Pancreas (tissue), 10 donors: ENCODE measurements at places on chromosomes 1 and 21. TPM values are rescaled to one million over a fixed set of nuclear protein-coding genes. Genes with fewer than 3 reads are reported as not detected.

DNA sequence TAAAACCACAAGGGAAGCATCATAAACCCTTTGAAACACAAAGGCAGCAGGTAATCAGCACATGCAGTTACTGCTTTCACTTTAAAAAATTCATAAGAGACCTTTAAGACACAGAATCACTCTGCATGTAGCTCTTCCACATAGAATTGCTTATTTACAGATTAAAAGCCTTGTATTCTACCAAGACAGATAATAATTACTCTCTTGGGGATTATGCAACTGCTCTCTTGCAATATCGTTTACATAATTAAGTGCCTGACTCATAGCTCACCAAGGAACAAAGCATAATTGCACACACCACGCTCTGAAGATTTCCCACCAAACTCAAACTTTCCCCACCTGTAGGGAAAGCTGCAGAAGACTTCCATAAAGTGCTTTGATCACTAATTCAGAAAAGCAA, 87.9 kb downstream of the VAV3 start:
- DNase-seq, result no peak

DNA sequence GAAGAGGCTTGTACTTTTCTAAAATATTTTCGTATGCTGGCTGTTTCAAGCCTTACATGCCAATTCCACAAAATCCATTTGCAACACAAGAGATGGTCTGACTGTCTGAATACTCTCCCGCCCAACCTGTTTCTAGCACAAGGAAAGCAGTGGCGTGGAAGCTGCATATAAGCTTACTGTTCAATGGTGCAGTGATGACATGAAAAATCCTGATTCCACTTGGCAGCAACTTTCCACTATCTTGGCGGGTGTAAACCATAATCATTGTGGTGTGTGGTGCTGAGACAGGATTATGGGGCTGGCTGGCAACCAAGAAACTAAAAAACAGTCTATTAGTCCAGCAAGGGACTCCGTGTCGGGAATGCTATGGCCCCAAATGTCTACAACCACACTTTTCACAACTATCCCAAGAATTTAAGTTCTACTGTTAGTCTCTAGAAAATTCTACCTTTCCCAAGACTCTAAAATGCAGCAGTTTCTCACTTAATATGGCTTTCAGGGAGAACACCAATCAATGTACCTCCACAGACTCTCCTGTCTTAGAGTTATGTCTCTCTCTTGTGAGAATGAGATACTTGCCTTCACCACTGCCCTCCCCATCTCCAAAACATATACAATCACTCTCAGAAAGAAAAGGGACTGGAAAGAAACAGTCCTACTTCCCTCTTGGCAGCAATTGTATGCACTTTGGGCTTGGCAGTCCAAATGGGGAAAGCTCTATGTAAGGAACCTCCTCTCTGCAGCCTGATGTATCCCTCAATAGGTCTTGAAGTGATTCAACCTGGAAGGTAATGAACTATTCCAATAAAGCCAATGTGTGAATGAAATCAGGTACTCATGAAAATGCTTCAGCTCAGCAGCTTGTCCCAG, 9.5 kb downstream of the COLGALT2 start:
- no peak for DNase-seq

GRCh38 chr1:43286115-43286514, 734 bp upstream of the C1orf210 start:
- no peak for DNase-seq

- no peak for DNase-seq
Observed at GRCh38 chr1:212792396-212792908, 758 bp downstream of the TATDN3 start.

GRCh38 chr1:150233359-150234308, 2.3 kb downstream of the ANP32E start:
- DNase-seq, result no peak

DNA sequence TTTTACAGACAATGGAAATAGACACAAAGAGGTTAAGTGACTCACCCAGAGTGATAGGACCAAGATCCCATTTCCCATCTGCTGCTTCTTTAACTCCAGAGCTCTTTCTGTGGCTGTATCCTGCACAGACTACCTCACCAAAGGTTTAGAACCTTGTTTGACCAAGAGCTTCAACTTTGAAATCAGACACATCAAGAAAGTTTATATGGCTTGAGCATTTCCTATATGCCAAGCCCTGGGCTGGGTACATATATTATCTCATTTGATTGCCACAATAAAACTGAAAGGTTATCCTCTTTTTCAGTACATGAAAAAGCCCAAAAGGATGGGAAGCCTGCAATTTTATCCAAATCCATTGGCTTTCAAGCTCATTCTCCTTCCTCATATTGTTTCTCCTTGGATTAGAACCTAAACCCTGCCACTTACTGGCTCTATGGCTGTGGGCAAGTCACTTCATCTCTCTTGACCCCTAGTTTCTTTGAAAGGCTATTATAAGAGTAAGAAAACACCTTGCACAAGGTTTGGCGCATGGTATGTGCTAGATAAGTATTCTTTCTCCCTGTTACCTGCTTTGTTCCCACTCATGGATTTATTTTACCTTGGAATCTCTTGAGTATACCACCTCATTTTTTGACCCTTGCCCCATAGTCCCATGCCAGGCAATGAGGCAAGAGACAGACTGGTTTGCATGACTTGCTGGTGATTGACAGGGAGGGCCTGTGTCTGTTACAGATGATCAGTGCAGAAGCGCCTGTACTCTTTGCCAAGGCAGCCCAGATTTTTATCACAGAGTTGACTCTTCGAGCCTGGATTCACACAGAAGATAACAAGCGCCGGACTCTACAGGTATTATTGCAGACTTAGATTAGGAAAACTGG, 34.5 kb upstream of the KCNQ4 start:
- DNase-seq, result no peak

GRCh38 chr1:181972256-181972655, 89.3 kb downstream of the ZNF648 start:
- no peak for DNase-seq

GRCh38 chr1:16981269-16981849, 939 bp upstream of the MFAP2 start:
- DNase-seq, result no peak

GRCh38 chr21:24832961-24833360, 774.3 kb downstream of the MRPL39 start:
- no peak for DNase-seq

TRIM45 gene
- 5.2 TPM for total RNA-seq

DNA sequence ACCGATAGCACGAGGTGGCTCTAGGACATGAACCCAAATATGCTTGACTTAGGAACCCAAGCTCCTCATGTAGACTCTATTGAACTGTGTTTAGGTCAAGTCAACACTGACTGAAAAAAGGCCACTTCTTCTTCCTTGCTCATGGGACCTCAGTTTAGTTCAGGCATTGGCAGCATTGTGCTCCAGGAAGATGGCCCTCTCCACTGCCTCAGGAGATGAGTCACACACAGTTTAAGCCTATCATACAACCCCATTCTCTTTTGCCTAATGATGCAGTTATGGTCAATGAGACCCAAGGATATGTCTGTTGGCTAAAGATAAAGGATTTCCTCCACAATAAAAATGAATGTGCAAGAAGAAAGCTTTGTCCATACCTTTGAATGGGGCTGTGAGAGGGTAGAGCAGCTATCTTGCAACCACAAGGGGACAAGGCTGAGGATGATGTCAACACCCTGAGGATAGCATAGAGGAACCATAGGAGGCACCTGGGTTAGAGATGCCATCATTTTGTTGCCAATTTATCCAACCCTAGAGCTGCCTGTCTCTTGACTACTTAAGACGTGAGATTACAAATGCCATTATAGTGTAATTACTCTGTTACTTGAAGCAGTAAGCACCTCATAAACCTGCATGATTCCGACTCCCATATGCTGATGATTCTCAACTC, 3.0 kb upstream of the TRIM63 start:
- no peak for DNase-seq

DNA sequence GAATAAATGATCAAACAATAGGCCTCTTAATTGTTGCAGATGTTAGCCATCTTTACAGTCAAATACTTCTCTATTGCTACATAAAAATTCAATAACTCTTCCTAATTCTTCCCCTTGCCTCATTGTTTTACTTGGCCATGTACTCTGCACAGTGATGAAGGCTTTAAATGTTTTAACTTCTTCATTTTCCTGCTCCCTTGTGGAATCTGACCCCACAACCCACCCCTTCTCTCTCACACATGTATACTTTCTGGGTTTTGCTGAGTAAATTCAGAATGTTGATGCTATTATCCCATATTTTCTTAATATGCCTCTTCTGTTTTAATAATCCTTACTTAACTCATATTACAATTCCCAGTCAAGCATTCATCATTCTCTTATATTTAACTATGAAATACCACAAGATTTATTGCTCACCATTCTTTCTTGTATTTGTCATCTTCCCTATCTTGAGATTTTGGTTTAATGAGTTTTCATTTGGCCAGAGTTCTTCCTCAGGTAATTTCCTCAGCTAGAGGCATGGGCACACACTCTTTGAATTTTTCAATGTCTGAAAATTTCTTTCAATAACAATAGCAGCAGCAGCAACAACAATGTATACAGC, 327.8 kb upstream of the USP24 start:
- no peak for DNase-seq

TSSK3 gene
- 1.0 TPM for total RNA-seq

DNA sequence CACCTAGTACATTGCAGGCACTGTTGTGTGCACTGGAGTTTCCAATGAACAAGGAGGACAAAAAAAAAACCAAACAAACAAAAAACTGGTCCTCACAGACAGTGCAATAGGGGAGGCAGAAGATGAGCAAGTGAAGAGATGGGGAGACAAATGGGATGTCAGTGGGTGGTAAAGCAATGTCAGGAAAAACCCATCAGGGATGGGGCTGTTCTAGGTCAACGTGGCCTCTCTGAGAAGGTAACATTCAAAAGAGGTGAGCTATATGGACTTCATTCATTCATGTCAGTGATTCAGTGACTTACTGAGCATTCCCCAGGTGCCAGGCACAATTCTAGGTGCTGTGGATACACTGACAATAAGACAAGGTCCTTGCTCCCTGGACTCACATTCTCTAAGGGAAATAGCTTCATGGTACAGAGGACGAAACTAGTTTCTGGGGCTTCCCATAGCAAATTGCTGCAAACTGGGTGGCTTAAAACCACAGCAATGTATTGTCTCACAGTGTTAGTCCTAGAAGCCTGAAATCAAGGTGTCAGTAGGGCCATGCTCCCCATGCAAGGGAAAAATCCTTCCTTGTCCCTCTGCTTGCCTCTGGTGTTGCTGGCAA, 140.5 kb upstream of the KLHDC7A start:
- DNase-seq, result no peak

- DNase-seq, result no peak
Observed at GRCh38 chr1:62175568-62176179, 19.0 kb upstream of the L1TD1 start.

GRCh38 chr1:196467230-196467925, 140.9 kb downstream of the KCNT2 start:
- DNase-seq, result no peak

RCAN1 gene
- 16.1 TPM for total RNA-seq
